ENCODE measurements at places on chromosomes 2 and 18.

DNA sequence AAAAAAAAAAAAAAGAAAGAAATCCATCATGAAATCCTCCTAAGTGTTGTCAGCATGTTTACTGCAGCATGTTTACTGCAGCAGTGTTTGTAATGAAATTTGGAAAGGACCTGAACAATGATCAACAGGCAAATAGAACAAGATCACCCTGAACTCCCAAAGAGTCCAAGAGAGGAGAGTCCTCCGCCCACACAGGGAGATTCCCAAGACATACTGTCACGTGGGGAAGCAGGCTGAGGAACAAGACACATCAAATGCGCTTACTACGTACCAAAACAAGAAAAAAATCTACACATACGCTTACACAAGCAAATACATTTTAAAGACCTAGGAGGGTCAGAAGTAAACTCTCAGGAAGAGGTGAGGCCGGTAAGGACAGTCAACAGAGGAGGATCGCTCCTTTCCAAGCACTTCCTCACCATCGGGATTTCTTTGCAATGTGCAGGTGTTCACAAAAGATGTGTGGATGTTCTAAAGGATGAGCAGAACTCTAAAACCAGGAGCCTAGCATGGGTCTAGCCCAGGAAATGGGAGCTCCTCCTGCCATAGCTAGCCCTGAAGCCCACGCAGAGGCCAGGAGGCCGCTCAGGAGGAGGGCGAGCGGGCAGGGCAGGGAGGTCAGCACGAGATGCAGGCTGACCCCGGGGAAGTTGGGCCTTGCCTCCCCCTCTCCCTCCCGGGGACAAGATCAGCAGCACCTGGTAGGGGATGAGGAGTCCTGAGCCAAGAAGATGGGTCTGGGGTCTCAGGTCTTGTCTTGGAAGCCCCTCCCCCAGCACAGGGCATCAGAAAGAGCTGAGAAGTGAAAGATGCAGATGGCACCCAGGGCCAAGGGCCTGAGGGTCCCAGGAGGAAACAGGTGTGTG lies 66.4 kb downstream of the ZNF516 start:
- DNase-seq, result no peak

- DNase-seq, result no peak
Observed at GRCh38 chr2:8216397-8216796, 465.5 kb upstream of the ID2 start.

DNA sequence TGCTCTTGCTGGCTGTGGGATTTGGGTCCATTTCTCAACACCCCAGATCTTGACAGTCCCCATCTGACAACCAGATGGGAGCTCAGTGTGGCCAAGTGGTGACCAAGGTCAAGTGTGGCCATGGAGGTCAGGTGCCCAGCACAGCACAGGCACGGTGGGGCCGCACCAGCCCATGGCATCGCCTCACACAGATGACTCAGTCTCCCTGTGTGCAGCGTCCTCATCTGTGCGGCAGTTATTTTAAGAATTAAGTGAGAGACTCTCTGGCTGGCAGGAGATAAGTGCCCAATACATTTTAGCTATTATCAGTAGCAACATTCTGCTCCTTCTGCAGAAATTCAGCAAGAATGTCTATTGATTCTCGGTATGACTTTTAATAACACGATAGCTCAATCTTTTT lies 167.2 kb downstream of the DDX1 start:
- no peak for DNase-seq

- no peak for DNase-seq
Observed at GRCh38 chr2:121043827-121044222, 241.2 kb downstream of the TFCP2L1 start.

- no peak for DNase-seq
Observed at GRCh38 chr2:161947836-161948235, 126.2 kb downstream of the DPP4 start.

Measured in T-helper 2 cell (primary cell).